ENCODE measurements at places on chromosomes 12 and 14. TPM values are rescaled to one million over a fixed set of nuclear protein-coding genes. Genes with fewer than 3 reads are reported as not detected.

DNA sequence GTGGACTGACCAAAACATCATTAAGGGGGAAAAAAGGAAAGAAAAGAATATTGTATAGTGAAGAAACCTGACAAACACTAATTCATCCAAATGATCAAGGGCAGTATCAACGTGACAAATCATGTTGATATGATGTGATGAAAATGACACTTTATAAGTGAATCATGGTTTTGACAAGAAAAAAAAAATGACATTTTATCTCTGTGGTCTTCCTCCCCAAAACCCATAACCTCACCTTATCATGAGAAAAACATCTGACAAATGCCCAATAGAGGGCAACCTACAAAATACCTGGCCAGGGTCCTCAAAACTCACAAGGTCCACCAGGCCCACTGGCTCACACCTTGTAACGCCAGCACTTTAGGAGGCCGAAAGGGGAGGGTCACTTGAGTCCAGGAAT lies 13.8 kb downstream of the TMED10 start:
- no peak for DNase-seq

DNA sequence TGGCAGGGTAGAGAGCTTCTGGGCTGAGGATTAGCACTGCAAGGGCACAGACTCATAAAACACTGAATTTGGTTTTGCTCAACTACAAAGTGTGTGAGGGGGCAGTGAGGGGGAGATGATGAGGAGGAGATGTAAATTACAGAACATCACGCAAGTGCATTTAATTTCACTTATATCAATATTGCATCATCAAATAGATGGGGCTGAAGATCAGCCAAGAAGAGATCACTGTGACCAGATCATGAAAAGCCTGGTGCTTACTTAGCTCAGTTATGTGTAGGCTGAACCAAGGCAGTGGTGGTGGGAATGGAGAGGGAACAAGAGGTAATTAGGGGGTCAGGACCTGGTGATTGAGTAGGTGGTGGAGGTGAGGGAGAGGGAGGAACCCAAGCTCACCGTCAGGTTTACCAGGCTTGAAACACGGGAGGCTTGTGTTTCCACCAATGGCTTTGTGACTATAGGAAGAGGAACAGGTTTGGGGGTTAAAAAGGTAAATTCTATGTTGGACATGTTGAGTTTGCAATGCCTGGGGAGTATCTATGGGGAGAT lies 11.3 kb downstream of the FOS start:
- no peak for DNase-seq

The ADCK1 gene
- 8.0 TPM for total RNA-seq

DNA sequence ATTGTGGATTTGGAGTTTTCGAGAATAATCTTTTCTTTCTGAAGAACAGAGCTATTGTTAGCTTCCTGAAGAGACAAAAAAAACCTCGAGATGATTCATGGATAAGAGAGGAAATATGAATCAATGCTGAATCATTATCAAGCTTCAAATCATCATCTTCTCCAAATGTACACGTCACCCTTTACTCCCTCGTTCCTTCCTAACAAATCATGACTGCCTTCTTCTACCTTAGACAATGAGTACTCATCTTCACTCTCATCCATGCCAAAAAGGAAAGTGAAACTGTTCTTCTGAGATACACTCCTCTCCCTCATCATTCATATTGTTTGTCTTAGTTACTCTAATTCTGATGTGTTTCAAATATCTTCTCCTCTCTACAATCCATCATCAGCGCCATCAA lies 1115.8 kb upstream of the ATXN7L3B start:
- DNase-seq: no peak

DNA sequence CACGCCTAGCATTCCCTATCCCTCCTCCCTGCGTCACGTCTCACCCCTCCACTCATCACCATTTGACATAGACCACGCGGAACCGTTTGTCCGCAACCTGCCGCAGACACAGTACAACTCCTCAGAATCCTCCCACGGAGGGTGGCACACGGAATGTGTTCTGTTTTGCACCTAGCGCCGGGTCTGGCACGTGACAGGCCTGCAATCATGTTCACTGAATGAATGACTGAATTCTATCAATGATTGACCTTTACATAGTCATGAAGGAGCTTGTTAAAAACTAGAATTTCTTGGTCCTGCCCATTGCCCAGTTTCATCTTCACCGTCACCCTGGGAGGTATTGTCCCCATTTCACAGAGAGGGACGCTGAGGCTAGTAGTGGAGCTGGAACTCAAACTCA lies 4.7 kb downstream of the SLC6A12 start:
- no peak for DNase-seq

All from progenitor cell of endocrine pancreas (in vitro differentiated cells).